ENCODE measurements at places on chromosomes 13 and 19. TPM values are rescaled to one million over a fixed set of nuclear protein-coding genes. Genes with fewer than 3 reads are reported as not detected.

- H3K27me3 ChIP-seq, result no peaks in the 10 kb centered on the region
- H3K4me1 ChIP-seq, result no peaks in the 10 kb centered on the region
- H3K27ac ChIP-seq, result no peak overlapping the region
- H3K4me3 ChIP-seq, result no peak overlapping the region
- DNase-seq, result no peak
Measured at GRCh38 chr13:102930566-102930965, 84.7 kb downstream of the ERCC5 start.

- DNase-seq, result no peak
- H3K27ac ChIP-seq, result no peak overlapping the region
- no peaks in the 10 kb centered on the region for H3K27me3 ChIP-seq
Measured at GRCh38 chr19:1164684-1165531, 9.2 kb downstream of the SBNO2 start.

- H3K4me1 ChIP-seq, result no peaks in the 10 kb centered on the region
- H3K4me3 ChIP-seq, result no peak overlapping the region
- no peaks in the 10 kb centered on the region for H3K27me3 ChIP-seq
- H3K36me3 ChIP-seq, result no peaks in the 10 kb centered on the region
- H3K27ac ChIP-seq, result no peak overlapping the region
- no peak for DNase-seq
Measured at GRCh38 chr13:86135856-86136255, 336.6 kb upstream of the SLITRK6 start.

DNA sequence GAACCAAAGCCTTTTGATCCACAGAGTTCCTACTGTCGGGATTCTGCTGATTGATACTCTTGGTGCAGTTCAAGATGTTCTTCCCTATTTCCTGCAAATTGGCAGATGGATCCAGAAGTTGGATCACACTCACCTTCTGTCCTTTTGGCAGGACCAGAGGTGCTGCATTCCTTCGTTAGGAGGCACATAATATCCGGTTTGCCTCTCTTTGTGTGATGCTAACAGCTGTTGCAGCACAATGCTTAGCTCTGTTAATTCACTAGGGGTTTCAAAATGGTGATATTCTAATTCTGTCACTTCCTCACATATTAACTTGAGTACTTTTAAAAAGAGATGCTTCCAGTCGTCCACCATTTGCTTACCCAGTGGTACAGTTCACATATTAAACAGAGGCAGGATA is 15.2 kb upstream of the CHST8 start:
- no peaks in the 10 kb centered on the region for H3K36me3 ChIP-seq
- no peak for DNase-seq
- H3K27ac ChIP-seq, result no peak overlapping the region
- H3K27me3 ChIP-seq, result peaks cover 15% of the 10 kb centered on the region

DNA sequence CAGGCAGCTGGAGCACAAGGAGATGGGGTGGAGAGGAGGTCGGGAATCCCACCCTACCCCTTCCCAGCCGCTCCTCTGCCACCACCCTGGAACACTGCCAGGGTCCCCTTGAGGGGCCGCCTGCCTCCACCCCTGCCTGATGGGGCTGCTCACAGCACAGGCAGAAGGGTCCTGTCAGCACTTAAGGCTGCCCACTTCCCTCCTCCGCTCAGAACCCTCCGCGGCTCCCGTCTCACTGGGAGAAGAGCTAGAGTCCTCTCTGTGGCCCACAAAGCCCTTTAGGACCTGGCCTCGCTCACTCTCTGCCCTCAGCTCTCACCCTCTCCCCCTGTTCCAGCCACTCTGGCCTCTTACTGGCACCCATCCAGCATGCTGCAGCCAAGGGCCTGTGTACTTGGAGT is 3.4 kb upstream of the POLD1 start:
- DNase-seq, result no peak
- peaks cover 20% of the 10 kb centered on the region for H3K4me1 ChIP-seq
- H3K4me3 ChIP-seq, result no peak overlapping the region
- H3K27ac ChIP-seq, result no peak overlapping the region
- no peaks in the 10 kb centered on the region for H3K27me3 ChIP-seq

- no peak within 1 kb of the TSS for H3K4me3 ChIP-seq
- DNase-seq, result no peak
- peaks cover 1% of the 10 kb centered on the region for H3K4me1 ChIP-seq
- H3K27me3 ChIP-seq, result no peaks in the 10 kb centered on the region
Measured at GRCh38 chr19:3178377-3178972, at the start of gene S1PR4. TSS of gene S1PR4 (plus strand) at chr19:3178769. CDS start at chr19:3178793, 24 bp downstream.

GRCh38 chr19:34733266-34733745 is 737 bp upstream of the ZNF181 start:
- peaks cover 16% of the 10 kb centered on the region for H3K4me1 ChIP-seq
- H3K27ac ChIP-seq, result peak overlapping the region; percentile 99
- no peaks in the 10 kb centered on the region for H3K27me3 ChIP-seq
- H3K4me3 ChIP-seq, result peak overlapping the region; percentile 93
- H3K36me3 ChIP-seq, result peaks cover 11% of the 10 kb centered on the region

DNA sequence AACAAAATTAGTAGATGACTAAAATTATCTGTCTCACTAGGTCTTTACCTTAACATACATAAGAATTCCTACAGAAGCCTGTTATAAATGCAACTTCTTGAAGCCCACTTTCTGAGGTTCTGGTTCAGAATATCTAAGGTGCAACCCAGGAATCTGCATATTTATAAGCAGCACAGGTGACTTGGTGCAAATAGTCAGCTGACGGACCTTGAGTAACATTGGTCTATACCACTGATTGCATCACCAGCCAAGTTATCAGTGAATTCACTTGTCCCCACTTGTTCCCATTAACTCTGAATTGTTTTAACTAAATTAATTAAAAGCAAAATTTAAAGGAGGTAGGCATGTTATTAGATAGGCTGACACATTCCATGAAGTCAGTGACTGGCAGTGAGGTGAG is 109.9 kb downstream of the FRY start:
- no peak overlapping the region for H3K27ac ChIP-seq
- no peak for DNase-seq
- no peaks in the 10 kb centered on the region for H3K27me3 ChIP-seq
- peaks cover 6% of the 10 kb centered on the region for H3K4me1 ChIP-seq

Gene HCN2
- 0.34 TPM for total RNA-seq

DNA sequence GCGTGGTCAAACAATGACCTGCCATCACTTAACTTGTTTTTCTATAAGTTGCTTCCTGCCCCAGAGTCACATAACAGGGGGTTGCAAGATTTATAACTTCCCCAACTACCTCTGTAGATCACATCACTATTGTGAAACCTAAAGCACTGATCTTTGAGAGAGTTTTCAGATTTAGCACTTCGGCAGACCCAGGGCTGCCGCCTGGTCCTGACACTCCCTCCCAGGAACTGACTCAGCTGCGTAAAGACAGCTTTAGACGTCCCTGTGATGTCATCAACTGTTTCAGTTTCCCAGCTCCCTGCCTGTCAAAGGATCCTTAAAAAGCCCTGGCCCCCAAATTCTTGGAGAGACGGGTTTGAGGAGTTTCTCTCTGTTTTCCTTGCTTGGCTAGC is 33.3 kb downstream of the IGFL2 start:
- H3K36me3 ChIP-seq, result no peaks in the 10 kb centered on the region
- peaks cover 16% of the 10 kb centered on the region for H3K27me3 ChIP-seq
- no peak overlapping the region for H3K4me3 ChIP-seq
- no peak for DNase-seq
- peaks cover 9% of the 10 kb centered on the region for H3K4me1 ChIP-seq
- H3K27ac ChIP-seq, result no peak overlapping the region
